ENCODE measurements at places on chromosomes 13 and 19. TPM values are rescaled to one million over a fixed set of nuclear protein-coding genes. Genes with fewer than 3 reads are reported as not detected.
A peak's percentile ranks its signal among the peaks of the same experiment; 100 is the strongest.

Gene SIGLEC7
- polyA plus RNA-seq = 0.54 TPM

Gene CACNG6
- polyA plus RNA-seq = 26.1 TPM

Gene SIGLECL1
- not detected for polyA plus RNA-seq

Gene CAMSAP3
- polyA plus RNA-seq = not detected

GRCh38 chr19:4032436-4032835 lies 24.9 kb downstream of the PIAS4 start:
- no peak for DNase-seq

Gene SBNO2
- 10.2 TPM for polyA plus RNA-seq

Gene S1PR4
- not detected for polyA plus RNA-seq

Gene MBD3L2
- not detected for polyA plus RNA-seq

GRCh38 chr19:2700660-2701360 lies 1.7 kb downstream of the GNG7 start:
- DNase-seq = no peak

GRCh38 chr13:76316998-76317527 lies 569.1 kb downstream of the KCTD12 start:
- DNase-seq = no peak

- DNase-seq = no peak
Measured at GRCh38 chr13:48574041-48574796, 41.3 kb upstream of the RCBTB2 start.

GRCh38 chr13:42969565-42970172 lies 22.4 kb downstream of the EPSTI1 start:
- peak; percentile 57 for DNase-seq

Gene LILRA1
- 0.56 TPM for polyA plus RNA-seq

DNA sequence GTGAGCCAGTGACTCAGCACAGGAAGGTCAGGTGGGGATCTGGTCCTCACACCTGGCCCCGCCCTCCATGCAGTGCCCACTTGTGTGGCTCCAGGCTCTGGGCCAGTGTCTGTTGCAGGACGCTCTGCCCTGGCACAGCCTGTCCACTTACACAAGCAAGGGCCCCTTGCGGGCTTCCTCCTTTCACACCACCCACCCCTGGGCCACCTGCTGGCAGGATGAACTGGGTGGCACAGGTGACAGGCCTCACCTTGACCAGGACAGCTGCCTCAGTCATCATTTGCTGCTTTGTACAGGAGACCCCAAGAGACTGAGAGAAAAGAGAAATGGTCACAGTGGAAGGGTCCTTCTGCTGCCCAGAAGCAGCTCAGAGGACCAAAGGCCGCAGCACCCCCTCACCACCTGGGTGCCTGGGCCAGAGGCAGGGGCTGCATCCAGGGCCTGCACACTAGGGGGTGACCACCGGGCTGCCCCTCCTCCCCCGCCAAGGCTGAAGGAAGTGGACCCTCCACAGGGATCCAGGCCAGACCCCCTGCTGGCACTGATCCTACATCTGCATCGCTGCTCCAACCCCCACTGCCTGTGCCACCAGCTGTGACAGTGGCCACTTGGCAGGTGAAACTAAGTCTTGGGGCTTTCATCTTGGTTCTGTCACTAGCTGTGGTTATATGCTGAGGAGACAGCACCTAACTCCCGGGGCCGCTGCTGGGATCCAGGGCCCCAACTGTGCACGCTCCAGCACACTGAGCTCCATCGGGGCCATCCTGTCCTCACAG lies 110.3 kb downstream of the TUBA3C start:
- DNase-seq = no peak

- no peak for DNase-seq
Measured at GRCh38 chr13:50574731-50575130, 268.8 kb downstream of the DLEU7 start.

Gene ZNF296
- 0.55 TPM for polyA plus RNA-seq

GRCh38 chr19:4684312-4685095 lies 14.4 kb upstream of the MYDGF start:
- no peak for DNase-seq

Gene GPR12
- polyA plus RNA-seq = 0.06 TPM

Gene SLC1A6
- polyA plus RNA-seq = not detected

Gene PBX4
- polyA plus RNA-seq = 1.8 TPM

GRCh38 chr13:47216176-47216822 lies 319.4 kb upstream of the HTR2A start:
- DNase-seq = no peak

Gene CASP14
- polyA plus RNA-seq = 3.4 TPM

DNA sequence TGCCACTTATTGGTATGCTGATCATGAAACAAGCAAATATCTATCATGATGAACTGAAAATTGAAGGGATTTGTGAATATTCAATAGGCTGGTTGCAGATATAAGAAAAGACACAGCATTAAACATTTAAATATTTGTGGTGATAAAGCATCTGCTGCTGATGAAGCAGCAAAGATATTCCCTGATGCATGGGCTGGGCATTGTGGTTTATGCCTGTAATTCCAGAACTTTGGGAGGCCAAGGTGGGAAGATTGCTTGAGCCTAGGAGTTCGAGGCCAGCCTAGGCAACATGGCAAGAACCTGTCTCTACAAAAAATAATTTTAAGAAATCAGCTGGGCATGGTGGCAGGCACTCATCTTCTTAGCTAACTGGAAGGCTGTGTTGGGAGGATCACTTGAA lies 54.5 kb downstream of the GPR180 start:
- no peak for DNase-seq

Gene LGALS7
- polyA plus RNA-seq = not detected

DNA sequence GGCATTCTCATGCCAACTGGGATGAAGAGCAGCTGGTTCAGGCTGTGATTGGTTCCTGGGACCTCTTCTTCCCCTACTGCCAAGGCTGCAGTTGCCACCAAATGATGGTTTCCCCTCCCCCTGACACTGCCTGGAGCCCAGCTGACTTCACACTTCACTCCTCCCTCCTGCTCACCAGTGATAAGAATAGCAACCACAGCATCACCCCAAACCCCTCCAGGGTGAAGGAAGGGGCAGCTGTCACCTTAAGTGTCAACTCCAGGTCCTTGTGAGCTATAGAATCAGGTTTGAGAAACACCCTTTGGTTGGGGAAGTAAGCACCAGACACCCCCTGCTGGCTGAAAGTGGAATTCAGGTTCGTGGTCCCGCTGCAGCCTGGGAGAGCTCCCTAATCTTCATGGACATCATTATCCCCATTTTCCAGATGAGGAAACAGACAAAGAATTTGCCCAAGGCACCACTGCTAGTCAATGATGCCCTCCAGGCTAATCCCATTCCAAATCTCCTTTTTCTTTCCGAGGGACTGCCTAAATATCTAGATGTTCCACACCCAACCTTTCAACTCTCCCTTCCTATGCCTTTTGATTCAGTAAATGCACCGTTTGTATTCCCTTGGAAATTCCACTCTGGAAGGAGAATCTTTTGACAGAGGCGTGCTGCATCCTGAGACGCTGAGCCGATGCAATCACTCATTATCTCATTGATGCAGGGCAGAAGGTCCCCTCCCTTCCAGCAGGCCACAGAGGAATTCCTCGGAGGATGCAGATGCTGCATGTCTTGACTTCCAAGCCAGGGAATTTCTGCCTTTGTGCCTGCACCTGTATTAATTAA lies 50.6 kb upstream of the UQCRFS1 start:
- DNase-seq = peak; percentile 41

GRCh38 chr13:26477681-26478080 lies 79.8 kb upstream of the WASF3 start:
- DNase-seq = no peak

- no peak for DNase-seq
Measured at GRCh38 chr19:10230173-10230860, 814 bp downstream of the S1PR2 start.

DNA sequence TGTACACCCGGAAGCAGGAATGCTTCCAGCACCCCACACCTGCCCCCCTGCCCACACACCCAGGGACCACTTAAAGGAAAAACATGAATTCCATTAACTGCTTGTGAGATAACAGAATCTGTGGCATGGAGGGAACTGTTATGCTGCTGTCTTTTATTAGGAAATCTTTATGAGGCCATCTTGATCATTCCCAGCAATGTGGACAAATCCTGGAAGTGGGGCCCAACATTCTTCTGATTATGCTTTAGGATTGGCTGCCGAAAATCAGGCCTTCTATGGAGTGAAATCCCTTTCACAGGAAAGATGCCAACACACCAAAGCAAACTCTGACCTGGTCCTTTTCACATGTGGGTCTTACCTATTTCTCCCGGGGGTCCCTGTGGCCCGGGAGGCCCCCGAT lies 114.5 kb downstream of the COL4A1 start:
- DNase-seq = no peak

DNA sequence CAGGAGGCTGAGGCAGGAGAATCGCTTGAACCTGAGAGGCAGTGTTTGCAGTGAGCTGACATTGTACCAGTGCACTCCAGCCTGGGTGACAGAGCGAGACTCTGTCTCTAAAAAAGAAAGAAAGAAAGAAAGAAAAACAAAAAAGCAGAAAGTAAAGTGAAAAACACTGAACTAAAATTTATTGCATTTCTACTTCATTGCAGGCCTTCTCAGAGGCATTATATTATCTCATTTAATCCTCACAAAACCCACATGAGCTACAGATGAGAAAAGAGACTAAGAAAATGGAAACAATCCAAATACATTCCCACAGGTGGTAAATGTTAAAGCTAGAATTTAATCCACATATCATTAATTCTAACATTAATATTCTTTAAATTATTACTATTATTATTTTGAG lies 147.2 kb upstream of the FREM2 start:
- DNase-seq = no peak

DNA sequence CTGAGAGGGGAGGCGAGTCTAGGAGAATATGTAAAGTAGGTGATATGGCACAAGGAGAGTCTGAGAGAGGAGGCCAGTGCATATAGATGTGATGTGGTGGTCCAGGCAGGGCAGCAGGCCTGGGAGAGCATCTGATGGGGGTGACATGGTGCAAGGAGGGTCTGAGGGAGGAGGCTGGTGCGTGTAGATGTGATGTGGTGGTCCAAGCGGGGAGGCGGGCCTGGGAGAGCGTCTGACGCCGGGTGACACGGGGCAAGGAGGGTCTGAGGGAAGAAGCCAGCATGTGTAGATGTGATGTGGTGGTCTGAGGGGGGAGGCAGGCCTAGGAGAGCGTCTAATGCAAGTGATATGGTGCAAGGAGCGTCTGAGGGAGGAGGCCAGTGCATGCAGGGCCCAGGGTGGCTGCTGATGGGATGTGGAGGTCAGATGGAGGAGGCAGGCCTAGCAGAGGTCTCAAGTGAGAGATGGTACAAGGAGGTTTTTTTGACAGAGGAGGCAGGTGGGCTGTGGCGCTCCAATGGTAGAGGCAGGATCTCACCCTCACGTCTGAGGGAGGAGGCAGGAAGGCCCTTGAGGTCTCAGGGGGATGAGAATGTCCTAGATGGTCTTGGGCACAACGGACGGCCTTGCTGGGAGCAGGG lies 16.2 kb downstream of the NFIC start:
- no peak for DNase-seq

GRCh38 chr13:90613076-90613795 lies 734.3 kb upstream of the MIR17HG start:
- DNase-seq = no peak

Gene ZNF724
- polyA plus RNA-seq = not detected

- no peak for DNase-seq
Measured at GRCh38 chr19:2027361-2027760, 11.8 kb upstream of the BTBD2 start.

GRCh38 chr13:27920677-27921420 lies 1.0 kb downstream of the PDX1 start:
- no peak for DNase-seq

DNA sequence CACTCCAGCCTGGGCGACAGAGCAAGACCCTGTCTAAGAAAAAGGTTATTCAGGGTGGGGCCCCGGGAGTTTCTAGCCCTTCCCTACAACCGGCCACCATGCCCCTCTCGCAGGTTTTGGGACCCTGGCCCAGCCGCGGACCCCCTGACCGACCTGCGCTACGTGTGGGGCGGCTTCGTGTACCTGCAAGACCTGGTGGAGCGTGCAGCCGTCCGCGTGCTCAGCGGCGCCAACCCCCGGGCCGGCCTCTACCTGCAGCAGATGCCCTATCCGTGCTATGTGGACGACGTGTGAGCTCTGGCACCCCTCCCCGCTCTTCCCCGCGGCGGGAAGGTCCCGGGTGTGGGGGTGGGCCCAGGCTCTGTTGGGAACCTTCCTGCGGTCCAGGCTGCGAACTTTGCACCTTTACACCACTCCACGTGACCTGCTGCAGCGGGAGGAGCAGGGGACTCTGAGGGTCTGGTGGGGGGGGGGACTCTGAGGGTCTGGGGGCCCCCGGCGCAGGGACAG lies 6.3 kb downstream of the ABCA7 start:
- no peak for DNase-seq

- DNase-seq = no peak
Measured at GRCh38 chr13:59957438-59957837, 206.3 kb downstream of the DIAPH3 start.

Gene CRX
- polyA plus RNA-seq = 0.07 TPM

DNA sequence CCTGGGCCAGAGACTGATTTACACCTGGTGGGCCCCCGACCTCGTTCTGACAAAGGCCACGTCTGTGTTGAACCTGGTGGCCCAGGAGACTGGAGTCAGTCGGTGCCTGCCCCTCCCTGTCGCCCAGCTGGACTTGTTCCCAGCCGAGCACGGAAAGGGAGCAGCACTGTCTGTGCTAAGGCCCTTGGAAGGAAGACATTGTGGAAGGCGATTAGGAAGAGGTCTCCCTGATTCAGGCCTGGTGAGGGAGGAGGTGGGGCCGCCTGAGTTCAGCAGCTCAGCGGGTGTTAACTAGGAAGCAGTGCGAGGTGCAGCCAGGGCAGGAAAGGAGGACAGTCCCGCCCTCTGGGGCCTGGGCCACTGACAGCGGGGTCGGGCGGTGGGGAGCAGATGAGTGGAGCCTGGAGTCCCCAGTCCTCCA lies 64.7 kb downstream of the GPR12 start:
- no peak for DNase-seq

GRCh38 chr13:38391341-38391740 lies 41.7 kb downstream of the UFM1 start:
- DNase-seq = no peak

Gene BRCA2
- polyA plus RNA-seq = 3.9 TPM

DNA sequence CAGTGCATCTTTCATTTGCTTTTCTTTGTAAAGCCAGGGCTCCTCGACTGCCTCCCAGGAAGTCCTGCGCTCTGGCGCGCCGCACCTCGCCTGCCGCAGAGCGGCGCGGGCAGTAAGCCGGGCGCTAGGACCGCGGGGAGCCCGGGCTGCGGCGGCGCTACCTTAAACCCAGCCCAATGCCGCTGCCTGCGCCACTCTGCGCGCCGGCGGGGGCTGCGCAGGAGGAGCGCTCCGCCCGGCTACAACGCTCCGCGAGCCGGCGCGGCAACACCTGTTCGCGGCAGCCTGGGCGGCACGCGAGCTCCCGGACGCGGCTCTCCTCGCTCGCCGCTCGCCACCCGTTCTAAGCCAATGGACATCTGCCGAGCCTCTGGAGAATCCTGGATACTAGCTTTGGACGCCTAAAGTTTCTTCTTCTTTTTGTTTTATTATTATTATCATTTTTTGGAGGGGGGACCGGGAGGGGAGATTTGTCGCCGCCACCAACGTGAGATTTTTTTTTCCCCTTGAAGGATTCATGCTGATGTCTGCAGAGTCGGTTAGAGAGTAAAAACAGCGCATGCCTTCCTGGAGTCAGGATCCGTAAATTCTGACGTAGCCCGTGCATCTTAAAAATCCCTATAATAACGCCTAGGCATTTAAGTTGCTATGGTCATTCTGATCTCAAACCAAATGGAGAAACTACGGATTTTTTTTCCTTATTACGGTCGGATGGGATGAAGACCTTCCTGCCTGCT lies at the start of gene FGF9:
Gene FGF9, plus strand, starts transcription at position 191 of the 737 bp plus-strand sequence. CDS start 840 bp downstream, outside the sequence.
- peak; percentile 75 for DNase-seq

Gene CGB5
- not detected for polyA plus RNA-seq

Gene ODAD3
- polyA plus RNA-seq = 0.16 TPM

GRCh38 chr13:46320821-46321220 lies 66.2 kb downstream of the RUBCNL start:
- no peak for DNase-seq

- DNase-seq = no peak
Measured at GRCh38 chr19:4009990-4010807, 2.7 kb downstream of the PIAS4 start.

All from muscle of arm (tissue), 14 donors.